ENCODE measurements at places on chromosomes 2 and 18. TPM values are rescaled to one million over a fixed set of nuclear protein-coding genes. Genes with fewer than 3 reads are reported as not detected.

Gene TUBA4B
- total RNA-seq = not detected

Gene POTEJ
- not detected for total RNA-seq

Gene ALPP
- not detected for total RNA-seq

Gene SLC14A1
- total RNA-seq = not detected

Gene DAW1
- total RNA-seq = 0.64 TPM

Gene IRS1
- 16.2 TPM for total RNA-seq

Gene ZBTB7C
- under 0.01 TPM for total RNA-seq

Gene AQP4
- 0.72 TPM for total RNA-seq

Gene PROM2
- 37.1 TPM for total RNA-seq

Gene ST8SIA5
- total RNA-seq = not detected

Gene NPAS2
- 31.8 TPM for total RNA-seq

Gene UBE2F
- 70.3 TPM for total RNA-seq

Gene SEPTIN2
- total RNA-seq = 220 TPM

Gene TAF4B
- total RNA-seq = 13.3 TPM

Gene DDX1
- total RNA-seq = 66.3 TPM

Gene MYOM1
- total RNA-seq = 0.96 TPM

Gene AFTPH
- total RNA-seq = 52.2 TPM

Gene ANKRD62
- total RNA-seq = not detected

Gene MBD1
- total RNA-seq = 85.5 TPM

Gene MYCN
- total RNA-seq = not detected

Gene ARHGAP25
- 0.43 TPM for total RNA-seq

Gene FEV
- total RNA-seq = not detected

Gene SLC38A11
- total RNA-seq = not detected

Gene FECH
- total RNA-seq = 21.7 TPM

Gene C1QL2
- total RNA-seq = not detected

Gene IL1RN
- total RNA-seq = 167 TPM

Gene MDH1B
- 0.48 TPM for total RNA-seq

Gene GPR75
- 0.96 TPM for total RNA-seq

Gene CDH19
- under 0.01 TPM for total RNA-seq

Gene DRC1
- 0.24 TPM for total RNA-seq

Gene SLC9A2
- total RNA-seq = under 0.01 TPM

Gene C2orf81
- total RNA-seq = 0.72 TPM

Gene DSG2
- total RNA-seq = 136 TPM

Gene SCYGR7
- total RNA-seq = not detected

Gene PLEK
- total RNA-seq = not detected

Gene POTEC
- not detected for total RNA-seq

Gene HOXD12
- not detected for total RNA-seq

Gene SMYD1
- not detected for total RNA-seq

Gene CYP27A1
- total RNA-seq = 3.9 TPM

Gene NCKAP5
- total RNA-seq = 0.43 TPM

Gene TDRD15
- not detected for total RNA-seq

Gene RAB17
- total RNA-seq = 2.1 TPM

Gene PSD4
- 42.0 TPM for total RNA-seq

Gene LOXL3
- 1.4 TPM for total RNA-seq

Gene FIGN
- 0.64 TPM for total RNA-seq

Gene LINC00305
- not detected for total RNA-seq

Gene SKOR2
- not detected for total RNA-seq

Gene HK2
- total RNA-seq = 50.5 TPM

Gene ADRA2B
- not detected for total RNA-seq

Gene MC4R
- not detected for total RNA-seq

Gene IL18RAP
- 0.48 TPM for total RNA-seq

Gene DSG1
- total RNA-seq = 0.72 TPM

Gene KCNG2
- total RNA-seq = not detected

Gene LBX2
- 3.2 TPM for total RNA-seq

Gene NXPH2
- total RNA-seq = not detected

Gene RAX
- not detected for total RNA-seq

Gene FAM228A
- total RNA-seq = not detected

Gene NEMP2
- 3.9 TPM for total RNA-seq

Gene CTAGE1
- total RNA-seq = not detected
